ENCODE measurements at places on chromosomes 16 and 17.

DNA sequence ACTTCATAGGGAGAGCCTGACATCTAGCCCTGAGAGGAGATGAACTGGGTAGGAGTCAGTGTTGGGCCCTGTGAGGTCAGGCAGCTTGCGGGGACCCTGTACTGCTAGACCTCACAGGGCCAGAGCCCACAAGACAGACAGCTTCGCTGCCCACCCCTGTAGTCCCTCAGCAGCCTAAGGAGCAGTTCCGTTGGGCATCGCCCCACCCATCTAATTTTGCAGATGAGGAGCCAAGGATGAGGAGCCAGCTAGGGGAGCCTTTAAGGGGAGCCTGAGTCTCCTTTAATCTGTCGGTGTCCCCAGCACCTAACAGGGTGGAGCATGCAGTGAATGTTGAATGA is 755 bp upstream of the TUFM start:
- DNase-seq = no peak

GRCh38 chr17:50149417-50150353 is 792 bp downstream of the PPP1R9B start:
- DNase-seq = no peak

DNA sequence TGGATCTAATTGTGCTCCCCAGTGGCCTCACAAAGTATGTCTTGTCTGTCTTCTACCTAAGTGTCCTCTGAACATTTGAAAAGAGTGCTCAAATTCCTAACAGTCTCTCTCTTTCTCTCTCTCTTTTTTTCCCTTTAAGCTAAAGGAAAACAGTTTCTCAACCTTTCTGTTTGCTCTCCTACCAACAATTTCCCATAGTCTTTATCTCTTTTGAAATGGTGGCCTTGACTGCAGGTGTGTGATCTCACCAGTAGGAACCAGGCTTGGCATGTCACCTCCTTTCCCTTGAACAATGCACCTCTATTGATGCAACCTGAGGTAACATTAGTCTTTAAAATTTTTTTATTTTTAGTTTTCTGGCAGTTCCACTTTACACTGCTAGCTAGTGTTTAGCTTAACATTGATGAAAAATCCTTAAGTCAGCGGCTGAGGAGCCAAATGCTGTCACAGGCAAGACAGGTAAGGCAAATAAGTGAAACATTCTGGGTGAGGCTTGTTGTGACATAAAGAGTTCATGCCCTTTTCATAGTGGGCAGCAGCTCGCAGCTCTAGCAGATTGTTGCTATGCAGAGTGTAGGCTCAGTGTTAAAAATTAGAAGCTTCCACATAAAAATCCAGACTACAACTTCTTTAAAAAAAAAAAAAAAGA is 273.4 kb downstream of the HAPSTR1 start:
- no peak for DNase-seq

GRCh38 chr17:604765-605164 is 109.9 kb downstream of the VPS53 start:
- DNase-seq = no peak

- DNase-seq = no peak
Observed at GRCh38 chr17:52790359-52790955, 631.9 kb upstream of the CA10 start.

GRCh38 chr17:79978548-79978855 is 57.2 kb downstream of the TBC1D16 start:
- no peak for DNase-seq

DNA sequence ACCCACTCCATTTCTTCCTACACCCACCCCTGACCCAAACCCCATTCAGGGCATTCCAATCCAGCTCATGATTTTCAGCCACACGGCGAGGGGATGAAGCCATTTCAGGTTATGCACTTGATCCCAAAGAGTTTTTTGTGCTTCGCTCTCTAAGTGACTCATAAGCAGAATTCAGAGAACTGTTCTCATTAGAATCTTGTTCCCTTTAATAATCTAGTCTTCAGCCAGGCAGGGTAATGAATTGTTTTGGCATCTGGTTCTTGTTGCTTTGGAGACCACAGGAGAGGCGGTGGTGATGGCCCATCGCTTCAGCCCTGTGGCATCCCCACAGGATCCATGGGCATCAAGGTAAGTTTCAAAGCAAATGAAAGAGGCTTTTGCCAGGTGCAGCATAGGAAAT is 4.8 kb upstream of the KRT31 start:
- no peak for DNase-seq

GRCh38 chr17:78263063-78263735 is 31.8 kb downstream of the TMEM235 start:
- no peak for DNase-seq

DNA sequence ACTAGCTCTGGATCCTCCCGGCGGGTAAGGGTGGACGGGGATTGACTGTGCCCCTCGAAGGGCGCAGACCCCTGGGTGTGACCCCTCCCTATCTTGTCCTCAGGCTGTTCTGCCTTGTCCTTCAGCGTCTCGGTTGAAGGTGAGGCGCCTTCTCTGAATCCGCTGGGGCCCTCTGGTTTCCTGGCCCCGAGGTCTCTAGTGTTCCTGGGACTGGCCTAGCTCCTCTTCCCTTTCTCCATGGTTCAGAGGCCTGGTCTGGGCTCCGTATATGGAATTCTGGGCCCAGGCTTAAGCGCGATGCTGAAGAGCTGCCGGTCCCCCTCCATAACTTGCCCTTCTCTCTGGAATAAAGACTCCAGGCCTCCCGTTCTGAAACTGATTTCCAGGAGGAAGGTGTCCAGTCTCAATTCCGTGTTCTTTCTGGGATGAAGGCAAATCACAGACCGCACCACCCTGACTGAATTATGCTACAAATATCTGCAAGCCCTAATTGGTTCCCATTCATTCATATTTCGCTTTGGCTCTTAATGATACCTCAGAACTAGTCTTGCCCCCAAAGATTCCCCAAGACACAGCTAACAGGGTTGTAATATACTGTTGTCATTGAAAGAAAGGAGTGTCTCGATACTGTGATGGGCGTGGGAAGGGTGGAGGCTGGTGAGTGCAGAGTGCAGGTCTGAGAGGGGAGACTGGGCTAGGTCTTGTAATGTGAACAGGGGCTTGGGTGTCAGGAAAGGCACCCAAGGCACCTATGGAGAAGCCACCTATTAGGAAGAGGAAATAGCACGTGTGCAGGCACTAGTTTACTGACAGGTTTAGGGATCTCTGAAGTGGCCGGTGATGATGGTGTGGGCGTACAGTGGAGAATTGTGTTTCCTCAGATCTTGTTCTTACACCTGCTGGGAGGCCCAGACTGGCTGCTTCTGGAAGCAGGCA is 851 bp downstream of the EDC4 start:
- no peak for DNase-seq

- DNase-seq = no peak
Observed at GRCh38 chr16:23020084-23020483, 129.2 kb downstream of the USP31 start.
